Activated naive CD8-positive, alpha-beta T cell treated with anti-CD3 and anti-CD28 coated beads for 36 hours (primary cell): ENCODE measurements at places on chromosomes 16 and 17.
A peak's percentile ranks its signal among the peaks of the same experiment; 100 is the strongest.

GRCh38 chr16:50368410-50369132 lies at the start of gene BRD7:
BRD7 (minus strand) TSS chr16:50368988; CDS start chr16:50368774, 214 bp downstream.
- DNase-seq = peak; percentile 79
- H3K4me1 ChIP-seq = peaks cover 45% of the 10 kb centered on the region
- H3K27ac ChIP-seq = peak within 1 kb of the TSS; percentile 84
- H3K27me3 ChIP-seq = no peaks in the 10 kb centered on the region
- peak within 1 kb of the TSS; percentile 90 for H3K4me3 ChIP-seq

- H3K36me3 ChIP-seq = no peaks in the 10 kb centered on the region
- DNase-seq = peak; percentile 41
- peak overlapping the region; percentile 59 for H3K4me3 ChIP-seq
- peaks cover 57% of the 10 kb centered on the region for H3K27me3 ChIP-seq
- peak overlapping the region; percentile 56 for H3K27ac ChIP-seq
These were observed 951 bp upstream of the GPRC5C start for GRCh38 chr17:74430706-74431567.

DNA sequence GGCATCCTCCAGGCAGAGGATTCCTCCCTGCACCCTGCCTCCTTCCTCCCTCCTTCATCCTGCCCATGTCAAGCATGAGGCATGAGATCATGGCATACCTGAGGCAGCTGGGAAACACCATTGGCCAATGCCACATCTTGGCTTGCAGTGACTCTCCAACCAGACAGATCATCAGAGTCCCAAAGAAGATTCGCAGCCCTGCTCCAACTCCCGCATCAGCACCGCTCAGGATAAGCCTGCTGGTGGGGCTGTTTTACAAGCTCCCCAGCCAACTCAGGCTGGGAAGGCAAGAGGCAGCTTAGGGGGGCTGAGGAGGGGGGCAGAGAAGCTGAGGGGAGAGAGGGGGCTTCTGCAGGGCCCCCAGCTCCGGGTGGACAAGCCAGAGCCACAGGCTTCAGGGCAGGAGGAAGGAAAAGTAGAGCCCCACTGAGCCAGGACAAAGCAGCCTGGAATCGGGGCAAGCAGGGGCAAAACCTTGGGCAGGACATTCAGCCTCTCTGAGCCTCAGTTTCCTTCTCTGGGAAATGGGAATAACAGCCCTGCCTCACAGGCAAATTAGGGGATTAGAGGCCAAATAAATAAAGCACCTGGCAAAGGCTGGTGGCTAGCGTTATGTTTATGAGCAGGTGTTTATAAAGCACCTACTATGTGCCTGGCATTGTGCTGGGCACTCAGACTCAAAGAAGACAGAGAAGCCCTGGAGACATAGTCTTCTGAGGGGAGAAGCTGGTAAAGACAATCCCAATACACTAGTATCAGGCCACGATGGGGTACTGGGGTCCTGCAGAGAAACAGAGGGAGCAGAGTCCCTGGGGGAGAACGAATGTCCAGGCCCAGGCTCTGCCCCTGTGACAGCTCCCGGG lies 88.1 kb downstream of the GOSR1 start:
- H3K4me3 ChIP-seq = no peak overlapping the region
- DNase-seq = no peak
- H3K27me3 ChIP-seq = no peaks in the 10 kb centered on the region
- no peaks in the 10 kb centered on the region for H3K36me3 ChIP-seq
- H3K4me1 ChIP-seq = no peaks in the 10 kb centered on the region

DNA sequence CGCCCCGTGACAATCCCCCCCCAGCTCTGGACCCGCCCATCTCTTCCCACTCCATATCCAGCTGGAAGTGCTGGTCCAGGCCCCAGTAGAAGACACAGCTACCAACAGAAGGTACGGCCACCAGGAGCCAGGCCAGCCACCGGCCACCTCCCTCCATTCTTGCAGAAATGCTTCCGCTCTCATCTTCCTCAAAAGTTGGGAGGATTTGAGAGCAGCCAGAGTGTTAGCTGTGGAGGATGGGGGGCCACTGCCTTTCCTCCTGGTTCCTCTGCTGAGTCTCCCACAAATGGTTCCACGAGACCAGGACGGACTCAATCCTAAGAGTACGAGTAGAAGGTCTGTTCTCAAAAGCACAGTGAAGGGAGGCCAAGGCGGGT lies 78.3 kb downstream of the GAS7 start:
- no peak overlapping the region for H3K4me3 ChIP-seq
- H3K36me3 ChIP-seq = no peaks in the 10 kb centered on the region
- DNase-seq = no peak
- H3K27ac ChIP-seq = no peak overlapping the region
- peaks cover 42% of the 10 kb centered on the region for H3K4me1 ChIP-seq

GRCh38 chr17:5780476-5780875 lies 196.2 kb upstream of the NLRP1 start:
- no peaks in the 10 kb centered on the region for H3K36me3 ChIP-seq
- DNase-seq = no peak
- no peak overlapping the region for H3K4me3 ChIP-seq
- H3K27me3 ChIP-seq = peaks cover 28% of the 10 kb centered on the region
- no peak overlapping the region for H3K27ac ChIP-seq
- peaks cover 4% of the 10 kb centered on the region for H3K4me1 ChIP-seq

- peaks cover 8% of the 10 kb centered on the region for H3K36me3 ChIP-seq
- H3K4me1 ChIP-seq = no peaks in the 10 kb centered on the region
- no peak overlapping the region for H3K4me3 ChIP-seq
- no peak overlapping the region for H3K27ac ChIP-seq
- H3K27me3 ChIP-seq = no peaks in the 10 kb centered on the region
These were observed 13.5 kb downstream of the MPG start for GRCh38 chr16:91484-91883.

GRCh38 chr17:79990051-79990592 lies 45.5 kb downstream of the TBC1D16 start:
- peaks cover 33% of the 10 kb centered on the region for H3K4me1 ChIP-seq
- no peak for DNase-seq

DNA sequence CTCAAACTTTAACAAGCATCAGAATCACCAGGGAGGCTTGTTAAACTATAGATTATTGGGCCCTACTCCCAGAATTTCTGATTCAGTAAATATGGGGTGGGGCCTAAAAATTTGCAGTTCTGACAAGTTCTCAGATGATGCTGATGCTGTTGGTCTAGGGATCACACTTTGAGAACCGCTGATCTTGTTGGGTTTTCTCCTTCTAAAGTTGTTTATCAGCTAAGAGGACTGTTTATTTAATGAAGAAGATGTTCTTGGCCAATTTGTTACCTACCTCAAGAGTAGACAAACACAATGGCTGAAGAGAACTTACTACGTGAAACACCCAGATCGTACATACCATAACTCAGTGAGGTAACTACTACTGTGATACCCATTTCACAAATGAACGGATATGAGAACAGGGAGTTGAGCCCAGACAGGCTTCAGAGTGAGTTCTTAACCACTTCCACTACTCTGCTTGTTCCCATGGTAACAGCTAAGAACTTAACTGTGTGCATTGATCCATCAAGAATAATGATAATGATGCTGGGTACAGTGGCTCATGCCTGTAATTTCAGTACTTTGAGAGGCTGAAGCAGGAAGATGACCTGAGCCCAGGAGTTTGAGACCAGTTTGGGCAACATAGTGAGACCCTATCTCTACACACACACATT lies 85.3 kb upstream of the NSRP1 start:
- no peaks in the 10 kb centered on the region for H3K4me1 ChIP-seq
- no peaks in the 10 kb centered on the region for H3K27me3 ChIP-seq
- no peak overlapping the region for H3K4me3 ChIP-seq
- no peak overlapping the region for H3K27ac ChIP-seq
- no peak for DNase-seq
- no peaks in the 10 kb centered on the region for H3K36me3 ChIP-seq

- H3K4me1 ChIP-seq = no peaks in the 10 kb centered on the region
- no peaks in the 10 kb centered on the region for H3K36me3 ChIP-seq
- no peak for DNase-seq
- no peak overlapping the region for H3K27ac ChIP-seq
- no peaks in the 10 kb centered on the region for H3K27me3 ChIP-seq
These were observed 216.0 kb downstream of the ZNF423 start for GRCh38 chr16:49639739-49640431.

DNA sequence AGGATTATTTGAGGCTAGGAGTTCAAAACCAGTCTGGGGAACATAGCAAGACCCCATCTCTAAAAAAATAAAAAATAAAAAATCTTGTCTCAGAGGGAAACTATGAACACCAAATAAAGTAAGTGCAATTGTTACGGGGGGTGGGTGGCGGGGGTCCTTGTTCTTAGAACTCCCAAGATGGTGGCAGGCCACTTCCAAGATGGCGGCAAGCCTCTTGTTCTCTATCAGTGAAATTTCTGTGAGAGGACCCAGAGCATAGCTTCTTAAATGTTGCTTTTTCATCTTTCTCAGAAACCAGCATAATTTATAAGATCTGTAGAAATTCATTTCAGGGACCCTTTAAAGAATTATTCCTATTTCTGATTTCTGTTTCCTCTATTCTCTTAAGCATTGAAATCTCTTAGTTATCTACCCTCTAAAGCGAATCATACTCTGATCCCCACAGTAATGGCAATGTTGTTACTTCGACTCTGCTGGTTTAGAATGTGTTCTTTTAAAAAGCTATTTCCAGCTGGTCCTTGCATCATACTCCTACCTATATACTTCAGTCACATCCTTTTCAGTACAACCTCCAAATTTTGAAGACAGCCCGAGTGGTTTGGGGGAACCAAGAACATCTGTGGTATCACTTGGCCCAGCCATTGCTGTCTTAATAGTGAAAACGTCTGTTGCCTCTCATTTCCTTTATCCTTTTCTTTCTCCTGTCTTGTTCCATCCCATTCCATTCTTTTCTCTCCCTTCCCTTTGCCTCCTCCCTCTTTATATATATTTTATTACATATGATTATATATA lies 16.2 kb downstream of the RSPRY1 start:
- peaks cover 11% of the 10 kb centered on the region for H3K4me1 ChIP-seq
- H3K36me3 ChIP-seq = peaks cover 5% of the 10 kb centered on the region
- DNase-seq = no peak
- H3K4me3 ChIP-seq = no peak overlapping the region

GRCh38 chr17:33262266-33263123 lies 30.6 kb downstream of the ASIC2 start:
- no peaks in the 10 kb centered on the region for H3K36me3 ChIP-seq
- DNase-seq = no peak
- H3K4me1 ChIP-seq = no peaks in the 10 kb centered on the region
- no peak overlapping the region for H3K4me3 ChIP-seq
- H3K27me3 ChIP-seq = peaks cover 6% of the 10 kb centered on the region

DNA sequence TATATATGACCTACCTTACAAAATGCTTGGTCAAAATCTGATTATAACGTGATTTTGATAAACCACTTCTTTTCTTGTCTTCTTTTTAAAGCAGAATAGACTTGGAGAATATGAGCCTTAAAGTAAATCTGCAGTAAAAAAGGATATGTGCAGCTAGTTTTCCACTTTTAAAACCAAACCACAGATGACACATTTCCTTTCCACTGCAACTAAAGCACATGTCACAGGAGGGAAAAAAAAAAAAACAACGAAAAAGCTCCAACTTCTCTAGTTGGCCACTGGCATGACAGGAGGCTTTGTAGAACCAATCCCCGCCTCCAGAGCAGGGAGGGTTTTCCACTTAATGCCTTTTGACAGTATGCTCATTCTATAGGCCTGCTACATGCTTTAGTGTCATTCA lies at the start of gene EVI2A:
Gene EVI2A, minus strand, starts transcription at position 142 of the 400 bp plus-strand sequence. CDS start 2,609 bp downstream, outside the sequence.
- H3K27me3 ChIP-seq = no peaks in the 10 kb centered on the region
- H3K36me3 ChIP-seq = peaks cover 29% of the 10 kb centered on the region
- H3K4me1 ChIP-seq = peaks cover 26% of the 10 kb centered on the region
- peak; percentile 78 for DNase-seq
- H3K27ac ChIP-seq = peak within 1 kb of the TSS; percentile 91

DNA sequence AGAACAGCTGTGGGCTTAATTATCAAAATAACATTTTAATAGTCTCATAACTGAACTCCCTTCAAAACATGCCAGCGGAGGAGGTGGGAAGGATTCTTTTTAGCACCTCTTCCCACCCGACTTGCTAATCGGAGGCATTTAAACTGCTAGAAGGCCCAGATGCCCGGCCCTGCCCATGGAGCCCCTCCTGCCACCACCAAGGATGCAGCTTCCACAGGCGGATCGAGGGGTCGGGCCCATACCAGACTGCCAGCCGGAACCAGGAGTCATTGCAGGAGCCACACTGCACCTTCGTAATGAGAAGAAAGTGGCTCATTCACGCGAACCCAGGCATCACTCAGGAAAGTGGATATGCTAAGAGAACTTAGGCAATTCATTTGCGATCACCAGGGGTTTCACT lies 201.2 kb downstream of the C16orf78 start:
- no peak for DNase-seq
- H3K27me3 ChIP-seq = no peaks in the 10 kb centered on the region
- H3K36me3 ChIP-seq = no peaks in the 10 kb centered on the region
- H3K27ac ChIP-seq = no peak overlapping the region
- no peaks in the 10 kb centered on the region for H3K4me1 ChIP-seq

DNA sequence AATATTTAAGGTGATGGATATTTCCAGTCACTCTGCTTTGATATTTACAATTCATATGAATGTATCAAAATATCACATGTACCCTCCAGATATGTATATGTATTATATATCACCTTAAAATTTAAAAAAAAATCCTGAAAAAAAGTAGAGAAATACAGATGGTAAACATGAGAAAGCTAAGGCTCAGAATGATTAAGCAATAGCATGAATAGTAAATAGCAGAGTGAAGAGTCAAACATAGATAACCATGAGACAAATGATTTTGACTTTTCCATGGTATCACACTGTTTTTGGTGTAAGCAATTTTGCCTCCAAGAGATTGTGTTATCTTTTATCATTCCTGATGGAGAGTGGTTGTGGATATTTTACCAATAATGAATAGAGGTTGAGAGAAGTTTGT lies 868.8 kb downstream of the CDH11 start:
- DNase-seq = no peak
- no peak overlapping the region for H3K27ac ChIP-seq
- H3K4me1 ChIP-seq = no peaks in the 10 kb centered on the region
- H3K27me3 ChIP-seq = no peaks in the 10 kb centered on the region
